HEK293T (cell line): ENCODE measurements at places on chromosomes 2 and 18.
A peak's percentile ranks its signal among the peaks of the same experiment; 100 is the strongest.

DNA sequence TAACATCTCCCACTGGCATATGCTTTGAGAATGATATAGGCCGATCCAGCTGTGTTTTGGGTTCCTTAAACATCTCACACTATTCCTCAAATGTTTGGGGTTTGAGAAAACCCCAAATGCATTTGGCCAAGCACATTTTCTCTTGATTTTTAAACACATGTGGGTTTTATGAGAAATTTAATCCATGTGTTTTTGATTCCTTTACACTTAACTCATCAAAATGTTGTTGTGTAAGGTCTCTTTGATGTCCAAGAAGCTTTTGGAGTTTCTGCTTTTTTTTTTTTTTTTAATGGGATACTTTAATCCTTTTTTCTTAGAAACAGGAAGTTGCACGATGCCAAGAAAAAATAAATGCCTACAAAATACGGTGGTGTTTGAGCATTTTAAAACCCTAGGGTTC lies 339.8 kb upstream of the TCF4 start:
- no peak for DNase-seq

DNA sequence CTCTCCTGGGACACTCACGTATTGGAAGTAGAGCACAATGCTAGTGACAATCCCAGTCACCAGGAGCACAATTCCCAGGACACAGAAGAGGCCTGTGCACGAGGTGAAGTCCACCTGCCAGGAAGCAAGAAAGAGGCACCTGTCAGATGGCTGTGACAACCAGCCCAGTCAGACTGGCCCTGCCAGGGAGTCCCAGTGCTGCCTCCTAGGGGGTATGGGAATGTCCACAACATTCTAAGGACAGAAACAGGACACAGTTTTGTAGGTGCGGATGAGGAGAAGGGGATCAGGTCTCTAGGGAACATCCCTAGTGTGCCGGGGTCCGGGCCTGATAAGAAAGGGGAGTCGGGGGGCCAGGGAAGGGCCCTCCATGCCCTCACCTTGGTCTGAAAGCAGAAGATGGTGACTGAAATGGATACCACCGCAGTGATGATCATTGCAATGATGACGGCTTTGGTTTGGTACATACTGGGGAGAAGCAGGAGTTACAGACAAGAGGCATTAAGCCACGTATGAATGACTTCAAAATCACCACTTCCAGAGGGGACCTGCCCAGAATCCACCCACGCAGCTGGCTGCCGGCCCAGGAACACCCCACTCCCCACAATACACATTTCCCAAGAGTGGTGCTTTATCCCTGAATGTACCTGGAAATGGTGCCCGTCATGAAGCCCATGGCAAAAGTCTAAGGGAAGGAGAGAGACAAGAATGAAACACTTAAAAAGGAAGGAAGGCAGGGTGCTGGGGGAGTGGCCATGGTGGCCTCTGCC lies 6.9 kb downstream of the PNKD start:
- no peak for DNase-seq

GRCh38 chr2:128477891-128478290 lies 159.2 kb upstream of the HS6ST1 start:
- no peak for DNase-seq

DNA sequence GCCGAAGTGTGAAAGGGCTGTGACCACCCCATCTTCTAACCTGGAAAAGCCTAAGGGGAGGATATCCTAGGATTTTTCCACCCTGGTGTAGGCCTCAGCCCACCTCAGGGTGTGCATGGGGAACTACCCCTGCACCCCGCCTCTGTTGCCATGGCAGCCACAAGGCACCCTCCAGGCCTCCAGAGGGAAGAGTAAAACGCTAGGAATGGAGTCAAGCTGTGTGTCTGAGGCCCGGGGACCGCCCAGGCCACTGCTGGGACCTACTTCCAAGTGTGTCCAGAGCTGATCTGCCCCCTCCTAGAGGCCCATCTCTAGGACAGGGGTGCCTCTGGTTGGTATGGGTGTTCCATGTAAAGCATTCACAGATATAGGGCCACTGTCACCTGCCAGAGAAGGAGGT lies 86.7 kb downstream of the PLB1 start:
- no peak for DNase-seq

DNA sequence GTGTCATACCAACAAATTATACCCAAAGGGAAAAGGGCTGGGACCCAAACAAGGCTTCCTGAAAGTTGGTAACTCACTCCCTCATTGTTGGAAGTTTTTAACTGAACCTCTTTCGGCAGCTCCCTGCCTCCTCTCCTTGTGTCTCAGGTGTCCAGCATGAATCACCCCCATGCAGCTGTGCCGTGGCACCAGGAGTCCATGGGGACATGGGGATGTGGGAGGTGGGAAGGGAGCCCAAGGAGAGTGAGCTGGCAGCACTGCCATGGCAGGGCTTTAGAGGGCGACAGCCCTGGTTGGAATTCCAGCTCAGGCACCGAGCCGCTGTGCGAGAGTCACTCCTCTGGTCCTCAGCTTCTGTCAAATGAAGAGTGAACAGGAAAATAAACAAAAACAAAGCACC lies 12.5 kb upstream of the GYPC start:
- no peak for DNase-seq

DNA sequence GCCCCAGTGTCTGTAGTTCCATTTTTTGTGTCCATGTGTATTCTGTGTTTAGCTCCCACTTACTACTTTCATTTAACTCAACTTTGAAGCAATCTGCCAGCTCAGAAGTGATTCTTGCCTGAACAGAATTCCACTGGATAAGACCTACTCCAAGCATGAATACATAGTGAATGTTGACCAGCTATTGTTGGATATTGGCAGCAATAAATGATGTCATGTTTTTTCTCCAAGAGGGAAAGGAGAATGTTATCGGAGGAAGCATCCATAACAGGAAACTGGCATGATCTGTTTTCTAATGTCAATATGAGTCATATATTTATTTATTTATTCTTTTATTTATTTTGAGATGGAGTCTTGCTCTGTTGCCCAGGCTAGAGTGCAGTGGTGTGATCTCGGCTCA lies 36.8 kb upstream of the TRAPPC8 start:
- DNase-seq: no peak

- DNase-seq: no peak
These were observed 428.9 kb upstream of the NETO1 start for GRCh38 chr18:73296686-73297085.

DNA sequence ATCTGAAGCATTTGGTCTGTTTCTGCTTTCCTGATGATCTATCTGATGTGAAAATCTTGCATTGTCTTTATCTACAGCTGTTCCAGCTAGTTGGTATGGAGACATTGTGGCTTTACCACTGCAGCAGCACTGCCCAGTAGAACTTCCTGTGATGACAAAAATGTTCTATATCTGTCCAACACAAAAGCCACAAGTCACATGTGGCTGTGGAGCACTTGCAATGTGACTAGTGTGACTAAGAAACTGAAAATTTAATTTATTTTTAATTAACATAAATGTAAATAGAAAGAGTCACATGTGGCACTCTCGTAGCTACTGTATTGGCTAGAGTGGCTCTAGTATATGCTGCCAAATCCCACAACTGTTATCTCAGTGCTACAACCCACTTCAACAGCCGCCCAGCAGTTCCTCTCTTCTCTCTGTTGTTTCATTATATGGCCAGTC lies 425.7 kb downstream of the SETBP1 start:
- no peak for DNase-seq

DNA sequence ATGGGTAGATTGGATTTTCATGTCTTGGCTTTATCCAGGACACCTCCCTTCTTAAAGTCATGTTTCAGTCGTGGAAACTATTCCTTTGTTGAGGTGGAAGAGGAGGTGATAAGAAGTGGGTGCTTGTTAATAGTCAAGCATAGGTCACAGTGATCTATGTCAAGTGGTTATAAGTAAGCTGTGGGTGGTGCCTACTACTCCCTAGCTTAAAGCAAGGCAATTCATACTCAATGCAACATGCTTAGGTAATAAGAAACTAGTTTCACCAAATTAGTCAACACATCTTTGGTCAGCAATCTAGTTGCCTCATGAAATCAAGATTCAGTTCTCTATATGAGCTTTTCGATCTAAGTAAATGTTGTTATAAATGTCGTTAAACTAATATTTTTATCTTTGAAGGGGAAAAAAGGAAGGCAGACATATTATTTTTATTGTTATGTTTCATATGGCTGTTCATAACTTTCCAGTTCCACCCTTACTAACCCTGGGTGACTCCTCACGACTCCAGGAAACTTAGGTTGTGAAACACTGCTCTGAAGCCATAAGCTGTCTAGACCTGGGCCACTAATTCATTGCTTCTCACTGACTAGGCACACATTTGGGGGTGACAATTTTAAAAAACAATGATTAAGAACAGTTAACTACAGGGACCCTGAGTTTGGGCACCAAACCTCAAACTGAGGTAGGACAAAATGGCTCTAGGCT lies 5.8 kb upstream of the ABCB11 start:
- no peak for DNase-seq

DNA sequence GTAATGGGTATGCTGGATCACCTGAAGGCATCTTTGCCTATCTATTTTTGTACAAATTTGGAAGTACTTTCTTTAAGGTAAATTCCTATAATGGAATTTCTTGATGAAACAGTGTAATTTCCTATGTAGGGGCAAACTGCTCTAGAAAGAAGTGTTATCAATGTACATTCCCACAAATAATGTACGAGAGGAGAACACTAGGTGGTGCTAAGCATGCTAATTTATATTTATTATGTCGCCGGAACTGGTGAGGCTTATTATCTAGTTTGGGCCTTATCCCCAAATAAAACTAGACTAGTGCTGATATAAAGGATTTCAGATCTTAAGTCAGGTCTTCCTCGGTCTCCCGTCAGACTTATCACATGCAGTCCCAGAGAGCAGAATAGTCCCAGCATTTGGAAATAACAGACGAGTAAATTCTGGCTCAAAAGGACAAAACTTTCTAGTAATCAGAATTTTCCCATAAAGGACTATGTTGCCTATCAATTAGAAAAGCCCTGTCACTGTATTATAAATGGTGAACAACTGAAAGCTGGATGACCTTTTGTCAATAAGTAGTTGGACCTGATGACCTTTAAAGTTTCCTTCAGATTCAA lies 86.9 kb upstream of the RBBP8 start:
- peak; percentile 45 for DNase-seq

GRCh38 chr2:30690126-30690561 lies 117.1 kb downstream of the CAPN13 start:
- DNase-seq: no peak

DNA sequence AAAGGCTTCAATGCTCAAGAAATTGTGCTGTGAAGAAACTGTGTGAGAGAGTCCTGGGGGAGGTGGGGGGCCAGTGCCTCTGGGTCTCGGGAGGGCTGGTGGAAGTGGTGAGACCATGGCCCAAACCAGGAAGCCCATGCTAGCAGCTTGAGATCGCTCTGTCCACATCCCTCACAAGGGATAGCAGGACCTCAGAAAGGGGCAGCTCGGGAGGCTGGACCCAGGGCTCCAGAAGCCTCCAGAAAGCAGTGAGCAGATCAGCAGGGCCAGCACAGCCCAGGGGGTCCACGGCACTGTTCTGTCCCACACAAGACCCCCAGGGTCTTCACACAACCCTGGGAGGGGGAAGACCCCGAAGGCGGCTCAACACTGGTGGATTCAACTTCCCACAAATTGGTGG lies 24.1 kb downstream of the ST8SIA5 start:
- no peak for DNase-seq

DNA sequence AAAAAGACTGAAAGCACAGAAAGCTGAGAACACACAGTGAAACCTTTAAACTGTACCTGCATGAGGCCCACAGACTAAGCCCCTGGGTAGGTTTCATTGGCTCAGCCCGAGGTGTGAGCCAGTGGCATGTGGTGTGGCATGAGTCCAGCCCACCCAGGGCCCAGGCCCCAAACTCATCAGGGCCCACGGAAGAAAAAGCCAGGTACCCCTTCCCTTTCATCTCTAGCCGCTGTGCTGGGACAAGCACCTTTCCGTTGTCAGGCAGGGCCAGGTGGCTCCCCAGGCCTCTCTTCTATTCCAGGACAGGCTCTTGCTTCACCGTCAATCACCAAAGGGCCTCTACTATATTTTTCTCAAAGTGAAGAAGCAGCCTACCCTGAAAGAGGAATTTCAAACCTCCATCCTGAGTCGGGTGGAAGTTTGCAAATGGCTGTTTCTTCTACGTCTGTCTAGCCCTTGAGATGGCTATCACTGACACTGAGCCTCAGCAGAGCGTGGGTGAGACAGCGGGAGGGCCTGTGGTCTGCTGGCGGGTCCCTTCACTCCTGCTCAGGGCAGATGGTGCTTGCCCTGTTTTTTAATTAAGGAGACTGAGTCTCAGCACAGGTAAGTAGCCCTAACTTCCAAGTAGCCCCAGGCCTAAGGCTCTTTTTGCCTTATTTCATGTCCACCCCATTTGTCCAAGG lies 8.6 kb downstream of the DNAJB2 start:
- no peak for DNase-seq

GRCh38 chr2:216856406-216857065 lies 3.3 kb downstream of the TNP1 start:
- no peak for DNase-seq

- no peak for DNase-seq
These were observed 158.8 kb downstream of the PTPRM start for GRCh38 chr18:7725897-7726296.

DNA sequence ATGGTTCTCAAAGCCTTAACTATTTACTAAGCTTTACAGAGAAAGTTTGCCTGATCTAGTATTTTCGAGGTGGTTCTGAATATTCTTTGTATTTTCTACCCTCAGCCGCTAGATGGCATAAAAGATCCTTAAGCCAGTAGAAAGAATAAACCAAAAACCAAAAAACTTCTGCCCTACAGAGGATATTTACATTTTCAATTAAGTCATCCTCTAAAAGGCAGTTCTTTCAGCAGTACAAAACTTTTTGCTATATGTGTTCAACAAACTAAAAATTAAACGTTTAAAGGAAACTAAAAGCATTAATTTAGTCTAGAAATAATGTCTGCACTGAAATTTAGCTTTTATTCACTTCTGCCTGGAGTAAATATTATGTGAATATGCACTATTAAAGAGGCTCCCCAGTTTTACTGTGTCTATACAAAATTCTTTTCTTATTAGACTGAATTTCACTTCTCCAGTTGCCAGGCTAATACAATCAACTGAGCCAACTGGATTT lies 297.5 kb downstream of the PIEZO2 start:
- DNase-seq: peak; percentile 12
